ENCODE measurements at places on chromosomes 5 and 9.

DNA sequence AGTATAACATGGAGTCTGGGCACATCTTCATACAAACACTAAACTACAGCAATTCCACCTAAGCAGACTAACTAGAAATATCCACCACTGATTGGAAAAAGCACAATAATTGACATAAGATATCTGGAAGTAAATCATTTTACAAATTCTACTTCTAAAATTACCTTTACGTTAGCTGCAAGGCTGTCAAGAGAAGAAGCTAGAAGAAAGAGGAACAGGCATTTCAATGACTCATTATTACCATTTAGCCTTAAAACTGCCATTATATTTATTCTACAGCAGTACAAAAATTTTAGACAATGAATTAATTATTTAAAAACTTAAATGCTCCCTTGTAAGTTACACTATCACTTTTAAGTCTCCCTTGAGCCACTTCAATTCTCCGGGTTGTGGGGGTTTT, 43.4 kb upstream of the PLPP6 start:
- no peak for DNase-seq

DNA sequence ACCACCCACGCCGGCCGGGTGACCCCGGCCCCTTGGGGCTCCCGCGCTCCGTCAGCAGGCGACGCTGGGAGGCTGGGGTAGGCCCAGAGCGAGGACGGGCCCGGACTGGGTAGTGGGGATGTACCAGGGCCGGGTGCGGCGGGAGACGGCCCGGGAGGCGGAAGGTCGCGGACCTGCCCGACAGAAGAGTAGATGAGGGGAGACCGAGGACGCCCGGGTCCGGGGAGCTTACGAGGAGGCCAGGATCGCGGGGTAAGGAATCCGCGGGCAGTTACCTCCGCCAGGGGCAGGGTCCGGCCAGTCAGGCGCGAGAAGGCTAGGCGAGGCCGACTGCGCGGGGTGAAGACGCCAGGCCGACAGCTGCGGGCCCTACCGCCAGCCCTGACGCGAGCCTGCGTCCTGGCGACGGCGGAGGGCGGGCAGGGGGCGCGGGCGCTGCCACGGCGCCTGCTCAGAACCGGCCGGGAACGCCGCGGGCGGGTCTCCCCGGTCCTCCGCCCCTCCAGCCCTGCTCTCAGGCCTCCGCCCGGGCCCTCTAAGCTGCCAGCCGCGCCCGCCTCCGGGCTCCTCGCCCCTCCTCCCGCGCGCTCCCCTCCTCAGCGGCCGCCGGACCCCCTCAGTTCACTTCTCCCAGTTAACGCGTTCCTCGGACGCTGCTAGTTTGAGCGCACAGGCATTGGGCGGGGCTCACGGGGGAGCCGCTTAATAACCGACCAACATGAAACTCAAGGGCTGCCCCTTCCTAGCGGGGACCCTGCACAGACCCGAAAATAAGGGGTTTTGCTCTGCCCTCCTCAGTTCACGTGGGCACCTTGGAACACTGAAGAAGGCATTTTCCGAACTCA, at the start of gene CPLANE1:
Gene CPLANE1 (minus strand): TSS at position 407 of the 845 bp plus-strand sequence. CDS start 1,678 bp downstream, outside the sequence.
- peak; percentile 79 for DNase-seq

DNA sequence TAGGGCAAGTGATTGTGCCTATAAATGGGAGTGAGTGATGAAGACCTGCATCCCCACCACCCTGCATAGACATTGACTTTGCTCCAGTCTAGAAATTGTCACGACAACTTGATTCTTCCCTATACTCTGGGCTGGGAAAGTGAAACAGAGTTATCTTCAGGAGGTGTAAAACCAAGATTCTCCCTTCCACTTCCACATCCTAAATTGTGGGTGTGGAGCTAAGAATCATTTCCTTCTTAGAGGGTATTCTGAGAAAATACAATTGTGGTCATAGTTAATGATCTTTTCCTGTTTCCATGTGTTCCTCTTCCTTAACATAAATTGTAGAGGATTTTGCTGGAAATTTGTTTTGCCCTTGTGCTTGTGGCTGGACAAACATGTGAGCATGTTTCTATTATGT, 96.8 kb upstream of the PJA2 start:
- DNase-seq = no peak

DNA sequence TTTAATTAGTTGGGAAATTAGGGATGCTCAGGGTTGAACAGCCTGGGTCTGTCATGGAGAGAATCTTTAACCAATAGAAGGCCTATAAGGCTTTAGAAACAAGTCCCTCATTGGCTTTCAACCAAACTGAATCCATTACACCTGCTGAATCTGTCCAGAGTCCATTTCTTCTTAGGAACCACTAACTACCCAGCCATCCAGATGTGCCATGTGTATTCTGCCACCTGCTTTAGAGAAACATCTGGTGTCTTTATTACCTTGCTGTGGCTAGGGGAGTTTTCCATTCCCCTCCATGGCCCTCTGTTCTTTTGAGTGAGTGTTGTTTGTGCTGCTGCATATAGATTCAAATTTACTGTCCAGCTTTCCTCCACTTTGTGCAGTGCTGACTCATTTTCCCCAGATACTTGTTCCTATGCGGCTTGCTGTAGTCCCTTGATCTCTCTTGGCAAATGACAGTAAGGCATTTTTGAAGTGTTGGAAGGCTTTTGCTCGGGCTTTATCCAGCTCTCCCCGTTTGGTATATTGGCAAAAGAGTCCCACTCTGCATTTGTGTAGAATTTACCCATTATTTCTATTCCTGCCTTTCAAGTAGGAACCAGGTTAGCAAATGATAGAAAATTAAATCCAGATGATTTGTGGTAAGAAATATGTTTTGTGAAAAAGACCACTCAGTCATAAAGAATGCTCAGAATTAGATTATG, 54.6 kb downstream of the NLN start:
- no peak for DNase-seq

DNA sequence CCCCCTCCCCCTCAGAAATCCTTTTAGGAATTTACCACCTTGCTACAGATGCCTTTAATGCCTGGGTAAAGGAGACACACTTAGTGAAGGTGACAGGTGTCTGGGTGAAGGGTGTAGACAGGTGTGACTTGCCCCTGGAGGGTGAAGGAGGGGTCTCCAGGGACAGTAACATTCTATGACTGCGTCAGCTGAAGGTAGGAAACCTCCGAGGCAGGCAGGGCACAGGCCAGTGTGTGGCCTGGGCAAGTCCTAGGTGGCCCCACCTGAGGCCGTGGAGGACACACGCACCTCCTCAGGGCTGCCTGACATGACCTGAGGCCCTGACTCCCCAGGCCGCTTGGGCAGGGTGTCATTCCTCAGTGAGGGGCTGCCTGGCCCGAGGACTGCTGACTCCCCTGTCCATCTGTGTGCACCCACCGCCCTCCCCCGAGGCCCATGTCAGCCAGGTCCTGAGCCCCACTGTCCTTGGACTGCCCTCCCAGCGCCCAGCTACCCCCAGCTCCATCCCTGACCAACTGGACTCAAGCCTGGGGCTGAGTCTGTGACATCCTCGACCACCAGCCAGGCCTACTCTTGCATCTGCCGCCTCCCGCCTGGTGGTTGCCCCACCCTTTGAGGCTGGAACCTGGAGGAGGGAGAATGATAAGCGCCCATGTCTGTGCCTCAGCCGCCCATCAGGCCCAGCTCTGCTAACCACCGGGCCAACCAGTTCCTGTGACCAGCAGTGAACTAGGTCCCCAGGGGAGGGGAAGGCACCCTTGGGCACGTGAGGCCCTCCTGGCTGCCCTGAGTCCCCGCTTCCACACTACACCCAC, 18.4 kb downstream of the CARD19 start:
- no peak for DNase-seq

DNA sequence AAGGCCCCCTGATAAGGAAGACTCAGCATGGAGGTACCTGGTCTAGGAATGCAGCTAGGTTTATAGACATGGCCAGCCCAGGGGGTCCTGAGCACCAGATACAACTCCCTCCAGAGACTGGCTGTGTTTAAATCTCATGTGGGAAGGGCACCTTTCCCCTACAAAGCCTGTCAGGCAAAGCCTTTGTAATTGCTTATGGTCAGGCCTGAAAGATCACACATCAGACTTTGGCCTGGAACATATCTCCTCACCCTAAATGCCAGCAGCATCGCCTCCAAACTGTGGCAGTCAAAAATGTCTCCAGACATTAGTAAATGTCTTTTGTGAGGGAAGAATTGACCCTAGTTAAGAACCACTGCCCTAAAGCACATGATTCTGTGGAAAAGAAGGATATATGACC, 51.6 kb upstream of the MACIR start:
- no peak for DNase-seq

GRCh38 chr5:96509316-96509715, 76.3 kb upstream of the PCSK1 start:
- no peak for DNase-seq

GRCh38 chr5:155844542-155844941, 482.4 kb upstream of the SGCD start:
- DNase-seq = no peak

GRCh38 chr5:159210846-159211245, 1.5 kb upstream of the RNF145 start:
- no peak for DNase-seq

DNA sequence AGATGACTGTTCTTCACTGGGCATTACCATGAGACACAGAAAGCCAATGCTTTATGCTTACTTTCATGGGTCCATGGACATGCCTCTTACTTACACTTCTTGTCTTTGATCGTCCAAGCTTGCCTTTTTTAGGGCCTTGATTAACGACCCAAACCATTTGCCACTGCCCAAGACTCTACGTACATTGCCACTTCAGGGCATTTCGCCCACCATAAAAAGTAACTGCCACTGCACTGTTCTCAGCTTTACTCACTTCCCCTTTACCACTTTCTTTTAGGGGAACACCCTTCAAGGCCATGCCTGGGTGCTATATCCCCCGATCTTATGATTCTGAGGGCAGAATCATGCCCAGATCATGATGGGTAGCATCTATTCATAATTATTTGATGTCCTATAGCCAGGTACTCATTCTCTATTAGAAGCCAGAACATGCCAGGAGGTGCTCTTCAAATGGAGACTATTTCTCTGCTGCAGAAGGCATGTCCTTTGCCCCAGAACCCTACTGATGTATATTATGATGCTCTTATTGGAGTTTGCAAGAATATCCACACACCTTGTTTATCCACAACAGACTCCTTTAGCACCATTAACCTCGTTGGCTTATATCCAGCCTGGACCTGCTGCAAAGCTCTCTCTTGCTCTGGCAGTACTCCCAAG, 64.1 kb upstream of the RAD23B start:
- no peak for DNase-seq

DNA sequence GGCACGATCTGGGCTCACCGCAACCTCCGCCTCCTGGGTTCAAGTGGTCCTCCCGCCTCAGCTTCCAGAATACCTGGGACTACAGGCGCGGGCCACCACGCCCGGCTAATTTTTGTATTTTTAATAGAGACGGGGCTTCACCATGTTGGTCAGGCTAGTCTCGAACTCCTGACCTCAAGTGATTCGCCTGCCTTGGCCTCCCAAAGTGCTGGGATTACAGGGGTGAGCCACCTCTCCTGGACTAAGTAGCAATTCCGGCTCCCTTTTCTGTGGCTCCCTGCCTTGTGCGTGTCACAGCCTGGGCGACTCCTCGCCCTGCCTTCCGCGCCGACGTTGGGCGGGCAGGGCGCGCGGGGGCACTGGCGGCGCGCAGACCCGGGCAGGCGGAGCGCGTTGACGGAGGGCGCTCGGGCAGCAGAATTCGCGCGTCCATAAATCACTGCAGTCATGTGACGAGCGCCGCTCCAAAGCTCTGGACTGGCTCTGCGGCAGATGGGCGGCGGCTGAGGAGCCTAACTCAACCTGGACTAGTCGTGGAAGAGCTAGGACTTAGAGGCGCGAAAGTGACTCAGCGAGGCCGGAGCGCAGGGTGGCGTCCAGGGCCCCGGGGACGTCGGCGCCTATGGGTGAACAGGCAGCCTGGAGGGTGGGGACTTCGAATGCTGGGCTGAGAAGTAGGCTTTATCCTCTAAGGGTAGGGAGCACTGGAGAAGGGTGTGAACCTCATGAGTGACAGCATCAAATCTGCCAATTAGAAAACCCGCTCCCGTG, 1.4 kb upstream of the CIZ1 start:
- DNase-seq = peak; percentile 22

GRCh38 chr5:153147891-153148623, 342.4 kb upstream of the GRIA1 start:
- DNase-seq = no peak
